ENCODE measurements at places on chromosomes 2 and 18.

GRCh38 chr18:58276789-58277739 is 233.0 kb downstream of the NEDD4L start:
- no peak for DNase-seq

DNA sequence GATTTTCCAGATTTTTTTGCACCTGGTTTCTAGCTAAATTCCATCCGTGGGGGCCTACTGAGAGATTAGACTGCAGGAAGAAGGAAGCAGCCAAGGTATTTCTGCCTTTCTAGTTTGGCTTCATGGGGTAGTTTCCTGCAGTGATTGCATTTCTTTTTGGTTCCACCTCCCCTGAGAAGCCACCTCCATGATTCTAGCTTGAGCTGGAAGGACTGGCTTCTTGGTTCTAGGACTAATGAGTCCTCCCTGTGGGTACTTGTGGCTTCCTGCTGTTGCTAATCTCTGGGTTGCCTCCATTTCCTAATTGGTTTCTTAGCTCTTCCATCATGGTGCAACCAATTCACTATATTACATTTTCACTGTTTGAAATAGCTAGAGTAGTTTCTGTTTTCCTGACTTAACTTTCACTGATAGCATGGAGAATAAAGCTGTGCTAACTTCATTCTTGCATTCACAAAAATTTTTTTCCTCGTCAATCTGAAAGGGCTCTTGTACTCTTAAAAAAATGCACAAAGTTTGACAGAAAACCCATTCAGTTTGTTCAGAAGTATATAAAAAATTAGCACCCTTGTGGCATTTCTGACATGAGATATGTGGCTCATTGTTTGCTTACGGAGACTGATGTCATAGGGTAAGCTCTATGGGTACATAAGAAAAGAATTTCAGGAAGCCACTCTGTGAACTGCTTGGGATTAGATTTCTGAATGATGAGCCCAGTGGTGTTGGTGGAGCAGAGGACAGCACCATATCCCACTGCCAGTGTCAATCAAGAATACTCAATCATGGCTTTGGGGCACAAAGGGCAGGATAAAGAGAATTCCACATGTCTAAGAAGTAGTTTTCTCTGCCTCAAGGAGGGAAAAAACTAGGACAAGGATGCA is 242.8 kb upstream of the RBMS1 start:
- no peak for DNase-seq

GRCh38 chr2:181164699-181165098 is 184.3 kb downstream of the UBE2E3 start:
- no peak for DNase-seq

DNA sequence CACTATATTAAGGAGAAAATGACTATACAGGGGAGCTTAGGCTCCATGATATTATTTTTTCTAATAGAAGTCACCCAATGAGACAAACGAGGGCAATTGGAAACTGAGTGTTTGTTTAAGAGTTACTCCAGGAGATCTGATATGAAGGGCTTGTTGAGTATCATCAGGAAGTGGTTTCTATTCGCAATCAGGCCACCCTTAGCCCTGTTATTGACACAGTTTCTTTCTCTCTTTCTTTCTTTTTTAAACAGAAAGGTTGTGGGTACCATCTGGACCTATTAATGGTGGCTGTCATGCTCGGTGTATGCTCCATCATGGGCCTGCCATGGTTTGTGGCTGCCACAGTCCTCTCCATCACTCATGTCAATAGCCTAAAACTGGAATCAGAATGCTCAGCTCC is 117.3 kb downstream of the DPP4 start:
- no peak for DNase-seq

DNA sequence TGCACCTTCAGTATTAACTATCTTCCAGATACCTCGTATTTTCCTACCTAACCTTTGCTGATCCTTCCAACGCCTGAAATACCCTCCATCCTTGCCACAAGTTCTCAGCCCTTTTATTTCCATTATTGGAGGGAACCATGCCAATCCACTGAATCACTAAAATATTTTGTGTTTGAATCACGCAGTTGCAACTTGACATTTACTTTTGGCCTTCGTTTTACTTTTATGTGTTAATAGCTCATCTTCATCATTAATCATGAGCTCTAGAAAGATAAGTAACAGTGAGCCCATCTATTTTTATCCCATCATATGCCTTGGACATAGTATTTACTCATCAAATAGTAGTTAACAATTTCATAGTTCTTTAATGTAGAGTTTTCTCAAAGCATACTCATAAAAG is 463.2 kb downstream of the THSD7B start:
- DNase-seq = no peak

GRCh38 chr2:164823126-164823525 is 18.5 kb downstream of the COBLL1 start:
- DNase-seq = no peak

DNA sequence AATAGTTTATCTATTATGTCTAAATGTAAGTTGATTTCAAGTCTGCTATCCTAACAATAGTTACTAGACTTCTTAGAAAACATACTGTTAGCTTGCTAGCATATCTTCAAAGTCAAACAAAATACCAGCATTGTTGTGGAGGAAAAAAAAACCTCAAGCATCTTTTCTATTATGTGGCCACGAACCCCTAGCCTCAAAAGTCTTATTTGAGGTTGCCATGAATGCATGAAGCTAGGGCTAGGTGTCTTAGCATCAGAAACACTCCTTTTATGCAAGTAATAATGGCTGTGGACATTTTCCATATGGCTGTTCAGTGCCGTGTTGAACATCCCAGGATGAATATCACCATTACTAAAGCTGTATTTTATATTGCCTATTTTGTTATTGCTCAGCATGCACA is 86.6 kb upstream of the OTX1 start:
- DNase-seq = no peak

GRCh38 chr18:46482831-46483230 is 174.2 kb downstream of the LOXHD1 start:
- no peak for DNase-seq

DNA sequence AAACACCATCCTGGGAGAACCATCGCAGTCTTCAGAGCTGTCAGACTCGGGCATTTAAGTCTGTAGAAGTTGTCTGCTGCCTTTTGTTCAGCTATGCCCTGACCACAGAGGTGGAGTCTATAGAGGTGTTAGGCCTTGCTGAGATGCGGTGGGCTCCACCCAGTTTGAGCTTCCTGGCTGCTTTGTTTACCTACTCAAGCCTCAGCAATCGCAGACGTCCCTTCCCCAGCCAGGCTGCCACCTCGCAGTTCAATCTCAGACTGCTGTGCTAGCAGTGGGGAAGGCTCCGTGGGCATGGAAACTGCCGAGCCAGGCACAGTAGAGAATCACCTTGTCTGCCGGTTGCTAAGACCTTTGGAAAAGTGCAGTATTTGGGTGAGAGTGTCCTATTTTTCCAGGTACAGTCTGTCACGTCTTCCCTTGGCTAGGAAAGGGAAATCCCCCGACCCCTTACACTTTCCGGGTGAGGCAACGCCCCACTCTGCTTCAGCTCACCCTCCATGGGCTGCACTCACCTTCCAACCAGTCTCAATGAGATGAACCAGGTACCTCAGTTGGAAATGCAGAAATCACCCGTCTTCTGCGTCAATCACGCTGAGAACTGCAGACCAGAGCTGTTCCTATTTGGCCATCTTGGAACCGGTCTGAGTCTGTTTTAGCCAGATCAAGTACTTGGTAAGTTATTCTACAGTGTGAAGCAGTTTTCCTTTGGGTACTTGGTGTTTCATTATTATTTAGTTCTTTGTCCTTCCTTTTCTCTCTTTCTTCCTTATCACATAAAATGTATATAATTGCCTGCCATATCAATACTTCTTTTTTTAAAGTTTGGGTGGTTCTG is 71.5 kb downstream of the CDC42EP3 start:
- no peak for DNase-seq

DNA sequence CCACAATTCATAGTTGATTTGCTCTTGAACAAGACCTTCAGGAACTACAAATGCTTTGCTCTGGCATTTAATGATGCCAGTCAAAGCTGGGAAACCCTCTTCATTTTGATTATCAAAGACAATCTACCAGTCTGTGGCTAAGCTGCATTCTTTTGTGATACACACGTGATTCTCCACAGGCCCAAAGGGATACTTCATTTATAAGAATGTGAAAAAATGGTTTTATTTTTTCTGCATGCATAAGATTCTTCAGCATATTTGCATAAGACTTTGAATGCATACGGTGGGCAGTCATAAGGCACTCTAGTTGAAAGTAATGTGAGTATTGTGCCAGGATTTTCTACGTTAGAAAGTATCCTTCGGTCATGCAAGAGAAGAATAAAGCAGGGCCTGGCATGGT is 33.0 kb upstream of the ARL5A start:
- no peak for DNase-seq

- DNase-seq = no peak
These were observed 2.1 kb upstream of the PUM2 start for GRCh38 chr2:20352581-20353216.

GRCh38 chr2:237566401-237567235 is at the start of gene PRLH:
Gene PRLH, plus strand, starts transcription at chr2:237566574. Its CDS starts 0 bp downstream, at chr2:237566574.
- no peak for DNase-seq

All from activated T-cell treated with anti-CD3 and anti-CD28 coated beads, Interleukin-2, amount 50 U/mL, for 48 hours (primary cell).